AML-193 (cell line): ENCODE measurements at places on chromosomes 12 and 14.

DNA sequence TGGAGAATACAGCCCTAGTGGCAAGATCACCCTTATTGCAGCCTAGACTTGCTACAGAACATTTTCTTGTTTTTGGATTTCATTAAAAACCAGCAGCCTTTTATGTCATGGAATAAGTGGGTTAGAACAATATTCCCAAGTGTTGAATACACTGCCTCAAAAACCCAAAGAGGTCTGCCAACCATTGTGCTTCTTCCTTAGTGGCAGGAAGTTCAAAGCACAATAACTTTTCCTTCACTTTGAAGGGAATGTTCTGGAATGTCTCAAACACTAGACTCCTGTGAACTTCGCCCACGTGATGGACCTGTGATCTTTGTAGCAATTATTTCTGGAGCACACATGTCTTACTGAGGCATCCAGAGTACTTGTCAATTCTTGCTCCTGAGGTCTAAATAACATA is 8.5 kb downstream of the SLC17A8 start:
- DNase-seq: no peak

DNA sequence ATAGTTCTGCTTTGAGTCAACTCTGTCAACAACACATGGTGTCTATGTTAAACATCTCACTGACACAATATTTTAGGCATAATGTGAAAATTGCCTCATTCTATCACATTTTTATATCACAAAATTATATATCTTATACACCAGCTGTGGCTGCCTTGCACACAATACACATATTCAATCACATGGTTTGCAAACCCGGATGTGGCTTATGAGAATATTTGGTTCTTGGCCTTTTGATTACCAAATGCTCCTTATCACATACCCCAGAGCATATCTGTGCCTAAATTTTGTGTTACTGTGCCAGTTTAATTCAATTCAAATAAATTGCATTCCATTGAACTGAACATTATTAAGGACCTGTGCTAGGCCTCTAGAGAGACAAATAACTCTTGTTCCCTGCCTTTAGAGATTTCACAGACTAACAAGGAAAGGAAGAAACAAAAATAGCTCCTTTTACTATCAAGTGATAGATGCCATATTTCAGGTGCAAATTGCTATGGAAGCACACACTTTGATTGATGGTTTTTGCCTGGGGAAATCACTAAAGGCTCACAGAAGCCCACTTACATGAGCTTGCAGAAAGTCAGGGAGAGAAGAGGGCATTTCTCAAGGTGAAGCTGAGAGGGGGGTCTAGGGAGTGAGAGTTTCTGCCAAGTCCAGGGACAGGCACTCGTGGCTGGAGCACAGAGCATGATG is 63.4 kb downstream of the PPP1R36 start:
- no peak for DNase-seq

- DNase-seq: no peak
These were observed 248.5 kb downstream of the NELL2 start for GRCh38 chr12:44627387-44628166.

GRCh38 chr12:125189502-125189901 is 124.3 kb downstream of the AACS start:
- no peak for DNase-seq

DNA sequence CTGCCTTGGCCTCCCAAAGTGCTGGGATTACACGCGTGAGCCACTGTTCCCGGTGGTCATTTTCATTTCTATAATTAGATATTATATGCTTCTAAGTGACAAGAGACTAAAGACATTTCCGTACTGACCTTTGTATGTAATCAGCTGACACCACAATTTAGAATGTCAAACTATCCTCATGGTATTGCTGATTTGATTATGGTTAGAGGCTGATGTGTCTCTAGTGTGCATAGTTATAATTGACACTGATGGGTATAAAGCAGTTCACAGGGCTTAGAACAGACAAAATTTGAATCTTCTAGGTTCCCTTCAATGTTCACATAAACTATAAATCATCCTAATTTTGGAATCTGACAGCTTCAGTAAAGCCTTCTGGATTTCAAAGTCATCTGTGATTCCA is 192.7 kb downstream of the PTPRO start:
- no peak for DNase-seq
